Left renal pelvis (tissue), 4 donors: ENCODE measurements at places on chromosomes 2 and 18.

DNA sequence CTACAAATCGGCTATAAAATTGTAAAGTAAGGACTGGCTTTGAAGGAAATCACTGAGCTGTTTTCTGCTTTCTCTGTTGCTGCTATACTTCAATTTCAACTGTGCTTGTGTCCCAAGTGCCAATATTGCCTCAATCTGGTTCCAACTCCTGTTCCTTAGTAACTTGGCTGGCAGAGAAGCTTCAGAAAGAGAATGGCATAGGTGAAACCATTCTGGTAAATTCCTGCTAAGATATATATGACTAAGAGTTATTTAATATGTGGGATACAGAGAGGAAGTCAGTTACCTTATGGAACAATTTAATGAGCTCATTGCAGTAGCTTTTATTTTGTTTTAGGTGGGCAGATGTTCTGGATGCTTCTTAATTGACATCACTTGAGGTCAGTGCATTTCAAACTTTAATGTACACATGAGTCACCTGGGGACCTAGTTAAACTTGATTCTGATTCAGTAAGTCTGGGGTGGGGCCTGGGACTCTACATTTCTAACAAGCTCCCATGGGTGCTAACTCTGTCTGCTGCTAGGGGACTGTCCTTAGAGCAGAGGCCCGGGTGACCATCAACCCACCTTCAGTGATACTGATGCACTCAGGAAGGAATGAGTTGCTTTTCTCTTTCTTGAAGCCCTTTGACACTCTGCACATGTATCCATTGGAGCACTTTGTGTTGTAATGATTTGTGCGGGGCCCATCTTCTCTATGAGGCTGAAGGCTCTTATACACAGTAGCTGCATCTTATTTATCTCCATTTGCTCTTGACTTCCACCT is 47.6 kb downstream of the LIPG start:
- DNase-seq = no peak

GRCh38 chr2:234587341-234588053 is 90.6 kb upstream of the ARL4C start:
- no peak for DNase-seq

DNA sequence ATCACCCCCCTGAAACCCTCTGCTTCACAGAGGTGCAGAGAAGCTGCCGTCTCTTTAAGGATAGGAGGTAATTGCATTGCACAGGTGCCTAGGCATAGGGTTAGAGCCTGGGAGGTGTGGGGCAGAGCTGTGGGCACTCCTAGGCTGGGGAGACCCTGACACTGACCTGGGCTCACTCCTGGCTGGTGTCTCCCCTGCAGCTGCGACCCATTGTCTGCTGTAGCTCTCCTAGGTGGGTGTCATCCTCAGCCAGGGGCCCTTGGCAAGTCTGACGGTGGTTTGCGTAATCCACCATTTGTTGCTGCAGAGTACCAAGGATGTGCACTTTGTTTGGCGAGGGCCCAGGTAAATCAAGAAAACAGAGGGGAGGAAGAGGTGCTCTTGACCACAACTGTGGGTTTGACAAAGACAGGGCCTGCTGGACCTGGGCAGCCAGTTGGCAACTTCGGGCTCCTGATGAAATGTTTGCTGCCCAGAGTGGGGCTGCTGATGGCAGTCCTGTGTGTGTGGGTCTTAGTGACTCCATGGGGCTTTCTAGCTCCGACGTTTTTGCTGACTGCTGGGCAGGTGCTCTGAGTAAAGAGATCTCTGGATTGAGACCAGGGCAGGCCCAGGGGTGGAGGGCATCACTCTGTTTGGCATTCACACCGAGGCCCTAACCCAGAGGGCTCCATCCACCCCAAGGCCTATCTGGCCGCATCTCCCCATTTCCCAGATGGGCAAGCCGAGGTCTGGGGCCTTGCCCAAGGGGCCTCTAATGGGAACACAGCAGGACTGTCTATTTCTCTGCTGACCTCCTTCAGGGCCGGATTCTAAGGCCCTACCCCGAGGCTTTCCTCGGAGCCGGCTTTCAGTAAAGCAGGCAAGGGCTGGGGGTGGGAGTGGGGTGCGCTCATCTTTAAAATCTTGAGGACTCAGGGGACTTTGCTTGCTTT is 67.7 kb downstream of the EDAR start:
- no peak for DNase-seq

DNA sequence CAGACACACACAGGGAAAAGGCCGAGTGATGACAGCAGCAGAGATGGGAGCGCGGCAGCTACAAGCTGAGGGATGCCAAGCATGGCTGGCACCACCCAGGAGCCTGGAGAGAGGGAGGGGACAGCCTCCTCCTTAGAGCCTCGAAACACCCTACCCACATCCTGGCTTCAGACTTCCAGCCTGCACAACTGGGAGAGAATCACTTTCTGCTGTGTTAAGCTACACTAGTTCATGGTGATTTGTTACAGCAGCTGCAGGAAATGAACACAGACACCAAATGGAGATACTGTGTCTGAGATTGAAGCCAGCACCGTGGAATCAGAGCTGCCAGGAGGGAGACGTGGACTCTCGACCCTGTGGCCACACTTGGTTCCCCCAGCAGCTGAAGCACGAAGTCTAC is 27.5 kb upstream of the FOSL2 start:
- DNase-seq = no peak

DNA sequence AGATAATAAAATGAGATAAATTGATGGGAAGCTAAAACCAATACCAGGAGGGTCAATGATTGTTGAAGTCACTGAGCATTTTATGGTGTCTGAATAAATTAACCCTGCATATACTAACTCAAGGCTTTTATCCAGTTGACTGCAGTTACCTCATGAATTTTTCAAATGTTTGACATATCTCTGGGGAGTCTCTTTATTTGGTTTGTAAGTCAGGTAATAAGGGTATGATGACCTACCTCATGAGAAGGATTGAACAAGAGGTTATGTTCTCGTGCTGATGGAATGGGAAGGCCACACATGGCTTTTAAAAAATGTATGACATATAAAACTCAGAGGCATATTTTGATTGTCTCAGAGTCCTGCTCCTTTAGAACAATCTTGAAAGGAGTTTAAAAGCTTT is 237.6 kb downstream of the THSD7B start:
- DNase-seq = no peak

GRCh38 chr2:43067254-43068040 is 159.0 kb downstream of the ZFP36L2 start:
- no peak for DNase-seq

DNA sequence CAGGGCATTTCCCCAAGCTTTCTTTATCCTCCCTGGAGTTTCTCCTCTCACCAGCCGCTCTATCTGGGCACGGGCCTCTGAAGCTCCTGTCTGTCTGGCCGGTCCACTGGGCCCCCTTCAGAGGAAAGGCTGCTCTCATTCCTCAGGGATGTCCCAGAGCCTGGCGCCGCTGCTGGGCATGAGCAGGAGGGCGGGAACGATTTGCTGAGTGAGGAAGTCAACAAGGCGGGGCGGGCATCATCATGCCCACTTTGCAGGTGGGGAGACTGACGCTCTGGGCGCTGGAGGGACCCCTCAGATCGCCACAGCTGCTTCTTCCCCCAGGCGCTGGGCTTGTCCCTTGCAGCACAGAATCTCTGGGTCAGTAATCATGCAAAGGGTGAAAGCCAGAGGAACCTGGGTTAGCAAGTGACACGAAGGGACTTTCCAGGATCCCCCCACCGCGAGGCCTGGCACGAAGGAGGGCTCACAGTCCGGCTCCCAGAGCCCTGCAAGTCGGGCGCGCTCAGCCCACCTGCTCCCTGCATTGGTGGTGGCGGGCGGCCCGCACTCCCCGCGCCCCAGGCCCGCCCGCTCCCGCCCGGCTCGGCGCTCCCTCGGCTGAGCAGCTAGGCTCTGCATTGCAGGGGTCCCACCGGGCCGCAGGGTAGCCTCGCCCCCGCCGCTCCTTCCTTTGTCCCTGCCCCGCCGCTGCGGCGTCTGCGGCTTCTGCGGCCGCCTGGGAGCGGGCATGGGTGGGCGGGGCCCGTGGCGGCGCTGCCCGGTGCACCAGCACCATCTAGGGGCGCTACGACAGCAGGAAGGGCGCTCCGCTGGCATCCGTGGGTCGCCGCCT is 157.8 kb downstream of the CYRIA start:
- no peak for DNase-seq

- no peak for DNase-seq
These were observed 741.3 kb upstream of the RAB6C start for GRCh38 chr2:129237966-129238725.

DNA sequence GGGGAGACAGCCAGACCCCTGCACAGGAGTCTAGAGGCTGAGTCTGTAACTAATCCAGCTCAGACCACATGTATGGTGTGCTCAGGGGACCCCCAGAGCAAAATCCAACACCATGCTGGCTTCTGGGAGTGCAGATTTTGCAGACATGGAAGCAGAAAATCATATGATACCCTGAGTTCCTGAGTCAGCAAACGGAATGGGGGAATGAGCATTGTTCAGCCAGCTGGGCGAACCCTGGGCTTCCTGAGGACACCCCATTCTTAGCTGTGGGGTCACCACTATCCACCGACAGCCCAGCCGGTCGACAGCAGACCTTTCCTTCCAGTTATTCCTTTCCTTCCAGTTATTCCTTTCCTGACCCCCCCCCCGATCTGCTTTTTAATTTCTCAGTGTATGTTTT is 322.9 kb downstream of the GBX2 start:
- no peak for DNase-seq

DNA sequence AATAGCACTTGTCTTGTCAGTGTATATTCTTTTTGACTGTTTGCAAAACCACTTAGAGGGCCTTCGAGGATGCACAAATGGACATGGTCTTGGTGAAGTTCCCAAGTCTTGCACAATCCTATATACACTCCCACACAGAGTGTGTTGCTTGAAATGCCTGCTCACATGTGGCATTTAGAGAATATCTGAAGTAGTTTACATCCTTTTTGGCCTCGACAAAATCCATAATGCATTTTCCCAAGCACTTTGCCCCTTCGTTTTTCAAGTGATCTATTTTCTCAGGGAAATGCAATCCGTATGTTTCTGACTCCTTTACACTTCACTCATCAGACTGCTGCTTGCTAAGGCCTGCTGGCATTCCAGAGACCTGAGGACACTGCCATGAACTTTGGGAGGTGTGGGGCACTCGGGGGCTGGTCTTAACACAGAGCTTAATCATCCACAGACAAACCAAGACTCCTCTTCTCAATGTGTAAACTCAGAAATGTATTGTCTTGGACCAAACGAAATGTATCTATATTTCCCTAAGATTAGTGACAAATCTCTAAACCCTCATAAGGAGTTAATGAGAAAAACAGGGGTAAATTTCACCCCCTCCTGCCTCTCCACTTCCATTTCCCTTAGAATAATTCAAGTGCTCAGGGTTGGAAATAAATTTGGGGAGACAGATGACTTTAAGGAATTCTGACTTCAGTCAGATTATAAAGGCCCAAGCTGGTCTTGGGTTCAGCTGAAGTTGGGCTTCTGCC is 219.3 kb upstream of the APCDD1 start:
- no peak for DNase-seq

GRCh38 chr2:215727507-215728503 is 285.5 kb downstream of the MREG start:
- no peak for DNase-seq

DNA sequence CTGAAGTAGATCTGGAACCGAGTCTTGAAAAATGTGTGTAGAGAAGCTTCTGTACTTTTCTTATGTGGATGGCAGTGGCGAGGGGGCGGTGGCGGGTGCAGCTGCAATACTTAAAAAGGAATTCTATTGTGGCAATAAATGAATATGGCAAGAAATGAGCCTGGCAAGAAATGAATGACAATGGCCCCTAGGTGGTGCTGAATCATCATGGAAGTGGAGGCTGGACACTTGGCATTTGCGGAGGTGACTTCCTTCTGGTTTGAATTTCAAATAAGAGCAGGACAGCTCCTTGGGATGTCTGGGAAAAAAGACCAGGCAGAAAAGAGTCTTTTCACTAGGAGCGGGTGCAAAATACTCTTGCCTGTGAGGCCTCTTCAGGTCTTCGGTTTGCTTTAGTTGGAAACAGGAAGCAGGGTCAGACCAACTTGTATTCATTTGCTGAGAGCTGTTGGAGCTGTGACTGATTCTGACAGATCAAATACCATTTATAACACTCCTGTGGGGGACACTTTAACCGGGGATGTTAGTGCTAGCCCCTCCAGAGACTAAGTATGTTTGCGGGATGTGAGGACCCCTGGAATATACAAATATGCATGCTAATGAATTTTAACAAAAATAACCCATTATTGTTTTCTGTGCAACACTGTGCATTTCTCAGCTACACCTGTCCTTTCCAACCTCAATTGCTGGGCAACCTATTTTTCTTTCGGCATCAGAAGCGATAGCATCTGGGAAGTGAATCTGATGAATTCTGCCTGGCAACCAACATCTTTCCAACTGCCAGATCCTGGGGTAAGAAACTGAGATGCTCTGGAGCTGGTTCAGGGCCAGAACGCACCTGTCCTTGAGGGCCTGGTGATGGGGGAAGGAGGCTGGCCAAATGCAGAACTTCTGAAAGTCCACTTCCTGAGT is 35.4 kb downstream of the FASTKD2 start:
- peak; percentile 41 for DNase-seq

DNA sequence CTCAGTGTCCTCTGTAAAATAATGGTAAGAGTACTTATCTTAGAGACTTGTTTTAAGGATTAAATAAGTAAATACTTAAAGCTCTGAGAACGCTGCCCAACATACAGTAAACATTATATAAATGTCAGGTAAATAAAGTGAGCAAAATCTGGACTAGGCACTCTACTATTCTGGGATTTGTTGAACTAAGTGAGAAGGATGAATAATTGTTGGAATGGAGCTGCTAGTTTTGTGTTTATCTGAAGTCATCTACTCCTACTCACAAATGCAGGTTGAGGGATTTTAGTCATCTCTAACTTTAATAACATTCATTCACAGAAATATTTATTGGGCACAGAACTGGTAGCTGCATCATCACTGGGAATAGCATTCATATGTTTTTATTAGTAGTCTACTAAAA is 103.4 kb downstream of the MEIS1 start:
- no peak for DNase-seq

- no peak for DNase-seq
These were observed 297.2 kb downstream of the NCKAP5 start for GRCh38 chr2:133271105-133271504.

- DNase-seq = no peak
These were observed 72.6 kb downstream of the PLEKHM3 start for GRCh38 chr2:207952564-207953345.

GRCh38 chr2:4992226-4992625 is 700.0 kb upstream of the SOX11 start:
- no peak for DNase-seq

DNA sequence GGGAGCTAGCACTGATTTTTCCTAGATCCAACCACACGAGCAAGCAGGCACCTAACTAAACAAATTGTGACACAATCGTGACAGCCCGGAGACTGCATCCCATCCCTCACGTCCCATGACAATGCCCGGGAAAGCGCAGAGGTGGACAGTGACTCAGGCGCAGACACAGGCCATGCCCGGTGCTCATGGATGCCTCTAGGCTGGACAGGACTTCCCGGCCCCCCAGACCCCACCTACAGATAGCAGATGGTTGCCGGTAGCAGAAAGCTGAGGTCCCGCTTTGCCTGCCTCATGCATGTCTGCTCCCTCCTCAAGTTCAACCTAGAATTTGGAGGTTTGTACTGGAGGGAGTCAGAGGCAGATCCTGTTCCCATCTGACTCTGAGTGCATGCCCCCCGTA is 81.0 kb downstream of the TPO start:
- DNase-seq = no peak
